Activated effector memory CD4-positive, alpha-beta T cell treated with anti-CD3 and anti-CD28 coated beads, Interleukin-2, amount 50 U/mL, for 16 hours (primary cell): ENCODE measurements at places on chromosomes 5 and 9.

DNA sequence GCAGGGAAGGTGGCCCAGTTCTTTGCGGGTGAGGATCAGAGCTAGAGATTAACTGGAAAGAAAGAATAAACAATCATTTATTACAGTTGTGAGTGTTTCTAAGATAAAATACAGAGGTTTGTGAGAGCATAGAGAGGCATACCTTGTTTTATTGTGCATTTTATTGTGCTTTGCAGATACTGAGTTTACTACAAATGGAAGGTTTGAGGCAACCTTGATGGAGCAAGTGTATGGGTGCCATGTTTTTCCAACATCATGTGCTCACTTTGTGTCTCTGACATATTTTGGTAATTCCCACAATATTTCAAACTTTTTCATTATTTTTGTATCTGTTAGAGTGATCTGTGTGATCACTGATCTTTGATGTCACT, 715 bp upstream of the C5orf34 start:
- DNase-seq, result no peak

GRCh38 chr9:69380301-69380700, 55.3 kb downstream of the ENTREP1 start:
- DNase-seq, result no peak

DNA sequence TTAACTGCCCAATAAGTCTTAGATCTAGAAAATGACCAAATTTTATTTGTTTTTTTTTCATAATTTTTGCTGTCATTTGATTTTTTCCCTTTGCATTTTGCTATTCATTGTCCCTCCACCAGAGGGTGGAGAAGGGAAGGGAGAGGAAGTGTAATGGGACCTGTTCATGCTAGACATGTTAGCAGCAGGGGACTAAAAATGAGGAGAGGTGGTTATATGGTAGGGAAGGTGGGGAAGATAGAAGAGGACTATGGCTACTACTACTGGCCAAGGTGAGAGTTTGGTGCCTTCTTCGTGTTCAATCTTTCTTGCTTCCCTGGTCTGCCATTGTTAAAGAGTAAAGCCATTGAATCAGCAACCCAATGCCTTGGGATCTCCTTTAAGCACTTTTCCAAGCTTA, 6.4 kb downstream of the GRIA1 start:
- DNase-seq, result no peak

GRCh38 chr9:27150746-27151406, 41.9 kb downstream of the TEK start:
- no peak for DNase-seq

DNA sequence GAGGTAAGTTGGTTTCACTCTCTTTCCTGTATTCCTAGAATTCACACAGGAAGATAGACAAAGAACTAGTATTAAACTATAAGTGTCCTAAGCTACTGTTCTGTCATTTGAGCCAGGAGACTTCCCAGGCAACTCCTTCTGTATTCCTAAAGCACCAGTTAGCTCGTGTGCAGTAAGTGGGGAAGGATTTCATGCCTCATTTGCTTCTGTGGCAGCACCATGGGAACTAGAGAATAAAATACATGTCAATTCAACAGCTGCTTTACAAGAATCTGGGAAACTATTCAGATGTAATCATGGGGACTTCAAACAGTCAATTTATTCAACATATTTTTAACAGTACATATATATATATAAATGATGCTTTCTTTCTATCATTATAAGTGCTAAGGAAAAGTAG, 762.3 kb downstream of the PRELID2 start:
- no peak for DNase-seq

GRCh38 chr5:143506836-143507552, 103.5 kb upstream of the NR3C1 start:
- DNase-seq, result no peak

DNA sequence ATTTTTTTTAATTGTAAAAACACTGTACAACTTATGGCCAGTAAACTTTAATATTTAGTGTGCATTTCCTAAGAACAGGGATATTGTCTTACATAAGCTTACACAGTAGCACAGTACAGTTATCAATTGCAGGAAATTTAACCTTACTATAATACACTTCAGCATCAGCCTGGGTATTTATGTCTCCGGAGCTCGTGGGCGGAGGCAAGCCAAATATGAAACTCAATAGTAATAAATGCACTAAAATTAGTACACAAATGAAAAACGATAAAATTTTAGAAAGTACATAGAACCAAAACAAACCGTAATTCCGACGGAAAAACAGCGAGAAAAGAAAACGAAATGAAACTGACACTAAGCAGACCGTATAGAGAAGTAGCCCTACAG, 91.2 kb downstream of the ANXA2R start:
- DNase-seq, result peak; percentile 78

GRCh38 chr9:7297521-7297920, 502.1 kb downstream of the DMAC1 start:
- no peak for DNase-seq

- peak; percentile 55 for DNase-seq
Observed at GRCh38 chr9:137671721-137672120, 52.9 kb downstream of the EHMT1 start.

GRCh38 chr5:148856424-148856823, 30.0 kb downstream of the ADRB2 start:
- DNase-seq, result no peak

DNA sequence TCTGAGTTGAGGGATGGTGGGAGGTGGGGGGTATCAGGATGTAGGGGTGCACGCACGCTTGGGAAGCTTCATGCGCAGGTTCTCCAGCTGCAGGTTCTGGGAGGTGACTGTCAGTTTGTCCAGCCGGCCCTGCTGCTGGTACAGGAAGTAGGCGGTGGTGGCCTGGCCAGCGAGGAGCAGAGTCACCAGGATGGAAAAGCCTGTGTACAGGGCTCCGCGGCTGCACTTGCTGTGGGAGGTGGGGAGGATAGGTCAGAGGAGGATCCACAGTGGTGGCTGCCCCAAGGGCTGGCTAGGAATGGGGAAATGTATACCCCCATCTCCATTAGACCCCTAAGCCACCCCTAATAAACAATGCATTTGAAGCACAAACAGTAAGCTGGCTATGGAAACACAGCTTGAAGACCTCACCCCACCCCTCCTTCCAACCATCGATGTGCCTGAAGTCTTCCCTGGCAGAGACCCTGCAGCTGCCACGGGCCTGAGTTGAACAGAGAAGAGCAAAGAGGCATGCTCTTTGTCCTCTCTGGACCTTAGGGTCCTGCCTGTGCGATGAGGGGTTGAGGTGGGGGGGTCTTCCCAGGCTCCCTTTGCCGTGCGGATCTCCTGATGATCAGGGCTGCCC, 5.5 kb downstream of the CD74 start:
- no peak for DNase-seq

DNA sequence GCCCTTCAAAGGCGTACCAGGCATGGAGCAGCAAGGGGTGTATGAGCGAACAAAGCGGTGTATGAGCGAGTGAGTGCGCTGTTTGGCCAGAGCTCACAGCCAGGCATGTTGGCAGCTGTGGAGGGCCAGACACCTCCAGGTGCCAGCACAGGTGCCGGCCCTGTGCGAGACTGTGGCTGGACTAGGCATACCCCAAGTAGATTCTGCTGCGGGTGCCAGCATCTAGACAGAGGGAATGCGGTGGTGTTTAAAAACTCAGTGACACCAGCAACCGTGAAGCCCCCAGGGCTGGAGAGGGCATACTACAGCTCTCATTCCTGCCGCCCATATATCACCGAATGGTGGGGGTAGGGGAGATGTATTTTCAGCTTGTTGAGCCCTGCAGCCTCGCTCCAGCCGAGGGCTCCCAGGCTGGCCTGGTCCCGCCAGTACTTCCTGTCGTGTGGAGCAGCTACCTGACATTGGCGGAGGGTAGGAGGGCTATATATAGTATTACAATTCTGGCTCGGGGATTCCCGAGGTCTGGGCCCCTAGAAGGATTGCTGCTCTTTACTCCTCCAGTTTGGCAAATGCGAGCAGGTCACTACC, 1829.6 kb upstream of the NUDT12 start:
- DNase-seq, result no peak

DNA sequence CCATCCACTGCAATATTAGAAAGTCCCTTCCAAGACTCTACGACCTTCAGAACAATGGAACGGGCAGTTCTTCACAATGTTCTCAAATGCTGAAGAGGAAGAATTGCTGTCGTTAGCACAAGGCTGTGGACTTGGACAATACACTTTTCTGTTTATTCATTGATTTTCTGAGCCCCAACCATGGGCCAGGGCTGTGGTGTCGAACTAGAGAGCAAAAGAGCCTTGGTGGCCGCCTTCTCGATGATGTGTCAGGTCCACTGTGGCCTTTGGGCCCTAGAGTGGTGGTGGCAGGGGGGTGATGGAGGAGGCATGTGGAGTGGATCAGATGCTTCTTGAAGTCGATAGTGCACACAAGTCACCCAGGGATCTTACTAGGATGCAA, 18.5 kb upstream of the KIF12 start:
- DNase-seq, result peak; percentile 9

DNA sequence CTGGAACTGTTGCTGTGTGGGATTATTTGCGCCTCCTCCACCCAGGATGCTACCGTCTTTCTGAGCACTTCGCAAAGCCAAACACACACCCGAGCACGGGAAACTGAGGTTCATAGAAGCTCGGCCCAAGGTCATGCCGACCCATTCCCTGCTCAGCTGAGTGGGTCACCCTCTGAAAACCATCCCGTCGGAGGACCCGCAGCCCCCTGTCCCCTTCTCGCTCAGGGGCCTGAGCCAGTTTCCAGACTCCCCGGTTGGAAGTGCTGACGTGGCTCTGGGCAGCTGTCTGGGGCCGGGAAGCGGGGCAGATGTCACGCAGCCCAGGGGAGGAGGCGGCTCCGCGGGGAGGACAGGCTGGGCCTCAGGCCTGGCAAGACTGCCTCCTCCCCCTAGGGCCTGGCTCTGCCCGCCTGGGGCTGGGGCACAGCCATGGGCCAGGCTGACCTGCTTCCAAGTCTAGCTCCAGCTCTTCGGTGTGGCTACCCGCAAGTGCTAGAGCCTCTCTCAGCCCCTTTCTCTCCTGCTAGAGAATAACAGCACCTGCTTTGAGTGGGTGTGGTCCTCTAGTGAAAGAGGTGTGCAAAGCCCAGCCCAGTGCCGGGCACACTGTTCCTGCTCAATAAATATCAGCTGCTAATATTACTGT, 9.9 kb upstream of the CXXC5 start:
- DNase-seq, result peak; percentile 61

DNA sequence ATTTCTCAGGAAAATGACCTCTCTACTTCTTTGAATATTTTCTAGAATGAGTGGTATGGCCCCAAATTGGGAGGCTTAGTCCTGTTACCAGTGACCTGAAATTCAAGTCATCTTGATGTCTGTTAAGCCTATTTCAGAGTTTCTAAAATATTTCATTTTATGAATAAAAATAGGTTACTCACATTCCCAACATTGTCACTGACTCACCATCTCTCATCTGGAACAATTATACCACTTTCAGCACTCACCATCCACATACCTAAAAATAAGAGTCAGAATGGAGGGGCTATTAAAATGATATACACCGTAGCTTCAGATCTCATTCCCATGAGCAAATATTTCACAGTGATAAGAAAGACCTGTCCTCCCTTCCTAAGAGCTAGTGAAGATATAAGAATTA, 71.8 kb downstream of the KIAA1958 start:
- DNase-seq, result no peak

GRCh38 chr9:96688745-96689464, 33.8 kb upstream of the PRXL2C start:
- no peak for DNase-seq

DNA sequence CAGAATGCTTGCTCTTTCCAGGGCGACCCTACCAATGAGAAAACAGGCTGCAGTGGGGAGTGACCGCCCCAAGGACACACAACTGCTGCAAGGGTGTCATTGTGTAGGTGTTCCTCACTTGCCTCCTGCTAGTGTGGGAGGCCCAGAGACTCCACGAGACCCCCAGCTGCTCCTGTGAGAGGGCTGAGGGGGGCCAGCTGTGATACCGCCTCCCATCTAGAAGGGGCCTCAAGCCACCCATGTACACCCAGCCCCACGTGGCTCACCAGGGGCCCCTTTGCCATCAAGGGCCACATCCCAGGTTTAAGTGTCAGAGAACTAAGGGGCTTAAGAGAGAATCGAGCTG, 1.3 kb upstream of the ASS1 start:
- no peak for DNase-seq

GRCh38 chr9:126301985-126302603, 24.5 kb upstream of the MVB12B start:
- peak; percentile 73 for DNase-seq

GRCh38 chr5:8600843-8601242, 731.9 kb downstream of the MTRR start:
- DNase-seq, result no peak

DNA sequence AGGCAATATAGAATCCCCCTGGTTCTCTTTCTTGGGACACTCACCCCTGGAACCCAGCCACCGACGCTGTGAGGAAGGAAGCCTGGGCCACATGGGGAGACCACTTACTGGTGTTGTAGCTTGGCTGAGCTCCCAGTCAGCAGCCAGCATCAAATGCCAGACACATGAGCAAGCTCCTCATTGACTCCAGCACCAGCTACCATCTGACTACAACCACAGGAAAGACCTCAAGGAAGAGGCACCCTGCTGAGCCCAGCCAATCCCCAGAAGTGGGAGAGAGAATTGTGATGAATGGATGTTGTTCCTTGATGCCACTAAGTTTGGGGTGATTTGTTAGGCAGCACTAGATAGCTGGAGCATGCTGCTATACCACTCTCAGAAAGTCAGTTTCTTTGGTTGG, 36.0 kb downstream of the BNIP1 start:
- DNase-seq, result no peak

DNA sequence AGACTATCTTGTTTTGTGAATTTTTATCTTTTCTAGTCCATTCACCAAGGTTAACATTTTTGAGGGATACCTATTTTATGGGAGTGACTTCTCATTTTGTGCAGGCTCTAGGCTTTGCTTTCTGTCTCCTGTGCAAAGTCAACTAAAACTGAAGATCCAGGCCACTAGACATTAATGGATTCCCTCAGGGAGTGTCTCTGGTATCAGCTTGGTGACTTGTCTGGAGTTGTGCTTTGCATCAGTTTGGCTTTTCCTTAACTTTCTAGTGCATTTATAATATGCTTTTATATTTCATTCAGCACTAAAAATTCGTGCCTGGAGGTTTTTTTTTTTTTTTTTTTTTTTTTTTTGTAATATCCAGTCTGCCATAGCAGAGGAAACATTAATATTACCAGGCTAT, 144.2 kb downstream of the YIPF5 start:
- DNase-seq, result no peak
